ENCODE measurements at places on chromosomes 6 and 20.

GRCh38 chr6:3749977-3750316, 1.6 kb downstream of the PXDC1 start:
- DNase-seq, result no peak

- no peak for DNase-seq
Measured at GRCh38 chr6:8194490-8194889, 92.1 kb upstream of the EEF1E1 start.

- no peak for DNase-seq
Measured at GRCh38 chr20:51450984-51451383, 91.5 kb downstream of the NFATC2 start.

- no peak for DNase-seq
Measured at GRCh38 chr6:148996815-148997214, 250.0 kb downstream of the UST start.

GRCh38 chr6:3311826-3312225, 53.1 kb downstream of the PSMG4 start:
- DNase-seq, result no peak
